ENCODE measurements at places on chromosomes 5 and 9.

DNA sequence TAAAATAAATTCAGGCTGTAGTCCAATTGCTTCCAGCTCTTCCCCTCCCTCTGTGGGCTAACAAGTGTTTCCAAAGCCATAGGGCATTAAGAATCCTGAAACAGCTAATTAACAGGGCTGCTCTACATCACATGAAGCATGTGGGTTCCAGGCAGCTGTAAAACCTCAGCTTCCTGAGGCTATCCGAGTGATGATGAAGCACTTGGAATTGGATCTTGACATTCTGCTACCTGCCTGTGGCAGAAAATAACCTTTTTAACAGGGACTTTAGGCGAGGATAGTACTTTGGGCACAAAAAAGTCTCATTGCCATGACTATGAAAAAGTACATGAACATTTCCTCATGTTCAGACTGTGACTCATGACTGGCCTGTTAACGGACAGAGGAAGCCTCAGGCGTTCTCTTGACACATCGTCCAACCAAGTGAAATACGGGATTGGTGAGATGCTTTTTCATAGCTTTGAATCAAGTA lies 107.2 kb downstream of the PDE4D start:
- DNase-seq: no peak

GRCh38 chr9:7095058-7095457 lies 337.3 kb downstream of the KDM4C start:
- no peak for DNase-seq

- DNase-seq: no peak
Measured at GRCh38 chr5:43155394-43156096, 34.8 kb downstream of the ZNF131 start.

DNA sequence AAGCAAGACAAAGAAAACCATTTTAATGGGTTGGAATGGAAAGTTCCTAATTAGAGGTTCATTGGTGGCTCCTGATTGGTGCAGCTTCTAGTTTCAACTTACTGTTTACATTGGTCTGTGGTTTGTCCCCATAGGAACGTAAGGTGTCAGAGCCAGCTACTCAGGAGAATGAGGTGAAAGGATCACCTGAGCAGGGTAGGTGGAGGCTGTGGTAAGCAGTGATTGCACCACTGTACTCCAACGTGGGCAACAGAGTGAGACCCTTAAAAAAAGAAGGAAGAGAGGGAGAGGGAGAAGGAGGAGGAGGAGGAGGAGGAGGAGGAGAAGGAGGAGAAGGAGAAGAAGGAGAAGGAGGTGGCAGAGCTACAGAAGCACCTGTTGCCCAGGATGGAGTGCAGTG lies 30.4 kb downstream of the KCNIP1 start:
- DNase-seq: no peak

DNA sequence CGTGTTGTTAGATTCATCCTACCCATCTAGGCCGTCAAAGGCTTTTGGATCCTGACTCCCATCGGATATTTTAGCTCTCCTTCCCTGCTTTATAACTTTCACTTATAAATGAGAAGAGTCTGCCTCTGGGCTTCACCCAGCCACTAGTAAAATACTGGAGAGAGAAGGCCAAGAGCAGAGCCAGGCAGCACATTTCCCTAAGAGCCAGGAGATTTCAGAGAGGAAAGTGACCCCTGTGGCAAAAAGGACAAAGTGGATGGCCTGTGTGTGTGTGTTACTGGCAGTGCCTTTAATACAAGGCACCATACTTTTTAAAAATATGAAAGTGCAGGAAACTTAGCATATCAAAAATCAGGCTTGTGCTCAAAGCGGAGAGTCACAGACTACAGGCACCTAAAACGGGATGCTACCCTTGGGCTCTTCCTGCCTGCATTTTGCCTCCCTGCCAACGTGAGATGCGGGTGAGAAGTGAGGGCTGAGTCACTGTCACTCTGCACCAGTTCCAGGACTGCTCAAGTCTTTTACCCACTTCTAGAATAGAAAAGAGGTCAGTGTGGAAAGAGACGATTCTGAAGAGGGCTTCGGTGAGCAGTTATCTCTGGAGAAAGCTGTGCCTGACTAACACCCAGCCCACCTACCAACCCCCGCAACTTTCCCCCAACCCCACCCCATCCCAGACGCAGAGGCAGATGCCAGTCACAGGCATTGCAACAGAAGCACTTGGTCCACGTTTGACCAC lies 15.9 kb downstream of the NFIL3 start:
- no peak for DNase-seq

DNA sequence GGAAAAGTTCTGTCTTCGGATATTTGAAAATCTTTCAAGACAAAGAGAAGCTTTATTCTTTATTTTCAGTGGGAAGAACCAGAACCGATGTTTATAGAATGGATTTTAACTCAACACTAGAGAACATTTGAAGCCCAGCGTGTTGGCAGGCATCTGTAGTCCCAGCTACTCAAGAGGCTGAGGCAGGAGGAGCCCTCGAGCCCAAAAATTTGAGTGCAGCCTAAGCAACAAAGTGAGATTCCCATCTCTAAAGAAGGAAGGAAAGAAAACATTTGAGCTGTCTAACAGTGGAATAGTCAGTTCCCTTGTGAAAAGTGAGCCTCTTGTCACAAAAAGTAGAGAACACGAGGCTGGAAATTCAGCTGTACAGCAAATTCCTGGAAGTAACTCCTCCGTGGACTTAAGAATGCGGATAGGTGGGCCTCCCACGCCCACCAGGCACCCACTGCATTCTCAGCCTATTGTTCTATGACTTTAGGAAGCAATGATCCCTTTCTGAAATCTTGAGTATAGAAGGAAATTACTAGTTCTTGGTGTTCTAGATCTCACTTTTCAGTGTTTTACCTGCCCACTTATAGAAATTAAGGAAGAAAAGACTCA lies 2.3 kb upstream of the PTPDC1 start:
- DNase-seq: no peak

- DNase-seq: no peak
Measured at GRCh38 chr5:55597014-55597981, 62.5 kb upstream of the PLPP1 start.

DNA sequence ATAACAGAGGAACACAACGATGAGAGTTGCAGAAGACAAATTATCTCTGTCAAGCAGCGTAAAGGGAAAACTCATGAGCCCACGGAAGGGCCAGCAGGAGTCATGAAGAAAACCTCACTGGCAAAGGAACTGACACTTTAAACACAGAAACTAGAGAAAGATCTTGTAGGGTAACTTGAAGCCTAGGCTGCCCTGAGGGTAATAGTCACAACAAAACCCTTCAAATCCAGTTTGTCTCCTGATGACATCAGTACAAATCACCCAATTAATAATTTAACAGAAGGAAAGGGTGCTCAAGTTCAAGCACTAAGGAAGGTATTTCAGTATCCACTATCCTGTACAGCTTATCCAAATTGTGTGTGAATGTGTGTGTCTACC lies 549.1 kb downstream of the MTRR start:
- DNase-seq: no peak

DNA sequence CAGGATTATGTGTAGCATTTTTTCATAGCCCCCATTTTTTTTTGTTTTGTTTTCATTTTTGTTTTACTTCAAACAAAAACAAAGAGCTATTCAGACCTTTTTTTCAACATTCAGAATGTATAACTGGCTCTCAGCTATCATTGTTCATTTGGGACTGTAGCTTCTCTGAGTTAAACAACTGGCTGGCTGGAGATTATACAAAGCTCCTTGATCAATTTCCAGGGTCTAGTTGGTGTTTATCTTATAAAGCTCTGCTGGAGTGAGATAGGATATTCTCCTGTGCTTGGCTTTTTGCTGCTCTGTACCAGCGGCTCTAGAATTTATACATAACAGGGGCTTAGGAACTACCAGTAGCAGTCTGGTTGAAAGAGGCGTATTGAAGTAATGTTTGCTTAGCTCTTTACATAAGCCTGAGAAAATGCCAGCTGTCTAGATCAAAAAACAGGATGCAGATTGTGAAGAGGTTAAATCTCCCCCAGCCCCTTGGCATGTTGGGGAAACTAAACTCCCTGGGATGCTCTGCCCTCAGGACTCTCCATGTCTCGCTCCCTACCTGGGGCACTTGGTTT lies 15.2 kb downstream of the GARNL3 start:
- DNase-seq: no peak

DNA sequence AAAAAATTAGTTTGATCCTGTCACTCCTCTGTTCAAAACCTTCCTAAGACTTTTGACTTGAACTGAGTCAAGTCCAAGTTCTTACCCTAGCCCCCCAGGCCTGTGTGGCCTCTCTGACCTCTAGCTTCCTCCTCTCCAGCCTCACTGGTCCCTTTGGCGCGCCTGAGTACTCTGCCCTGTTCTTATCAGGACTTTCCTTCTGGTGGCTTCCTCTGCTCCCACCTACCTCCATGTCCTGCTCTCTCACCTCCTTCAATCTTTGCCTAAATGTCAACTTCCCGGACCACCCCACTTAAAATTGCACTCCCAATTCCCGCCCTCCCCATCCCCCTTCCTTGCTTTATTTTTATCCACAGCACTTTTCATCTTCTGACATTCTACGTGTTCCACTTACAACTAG lies 526.1 kb upstream of the KLF4 start:
- DNase-seq: no peak

DNA sequence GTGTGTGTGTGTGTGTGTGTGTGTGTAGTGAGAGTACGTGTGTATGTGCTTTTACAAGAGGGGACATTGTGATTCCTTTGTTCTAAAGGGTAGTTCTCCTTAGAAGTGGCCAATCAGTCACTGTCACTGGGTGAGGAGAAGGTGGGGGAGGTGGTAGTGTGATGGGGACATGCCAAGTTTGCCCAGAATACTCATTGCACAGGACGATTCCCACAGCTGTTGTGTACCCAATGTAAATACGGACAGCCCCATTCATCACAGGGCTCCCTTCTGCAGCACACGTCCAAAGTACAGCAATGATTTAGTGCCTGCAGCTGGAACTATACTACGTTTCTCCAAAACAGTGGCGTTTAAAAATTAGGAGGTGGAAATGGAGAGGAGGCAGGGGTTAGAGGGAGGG lies 287.8 kb downstream of the TLR4 start:
- peak; percentile 93 for DNase-seq

DNA sequence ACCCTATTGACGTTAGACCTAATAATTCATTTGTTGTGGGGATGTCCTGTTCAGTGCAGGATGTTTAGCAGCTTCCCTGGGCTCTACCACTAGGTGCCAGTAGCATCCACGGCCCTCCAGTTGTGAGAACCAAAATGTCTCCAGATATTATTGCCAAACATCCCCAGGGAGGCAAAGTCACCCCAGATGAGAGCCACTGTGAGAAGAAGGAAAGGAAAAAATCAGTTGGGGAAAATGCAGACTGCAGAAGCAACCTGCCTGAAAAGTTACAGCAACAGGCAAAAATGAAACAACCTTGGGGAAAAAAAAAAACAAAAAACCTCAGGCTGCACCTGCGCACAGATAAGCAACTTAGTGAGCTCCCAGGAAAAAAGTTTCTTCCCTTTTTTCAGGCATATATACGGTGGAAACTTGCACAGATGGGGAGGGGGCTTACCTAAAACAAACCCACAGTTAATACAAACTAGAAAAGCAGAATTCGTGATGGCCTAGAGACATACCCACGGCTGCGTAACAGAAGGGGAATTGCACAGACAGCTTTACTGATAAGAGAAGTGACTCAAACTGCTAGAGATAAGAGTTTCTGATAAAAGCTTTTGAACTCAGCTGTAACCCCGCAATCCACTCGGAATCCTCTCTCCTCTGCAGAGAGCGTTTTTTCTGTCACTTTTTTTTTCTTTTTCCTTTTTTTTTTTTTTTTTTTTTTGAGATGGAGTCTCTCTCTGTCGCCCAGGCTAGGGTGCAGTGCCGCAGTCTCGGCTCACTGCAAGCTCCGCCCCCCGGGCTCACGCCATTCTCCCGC lies 29.8 kb upstream of the FBP1 start:
- peak; percentile 15 for DNase-seq

- DNase-seq: no peak
Measured at GRCh38 chr9:124495126-124496074, 11.8 kb downstream of the NR5A1 start.

DNA sequence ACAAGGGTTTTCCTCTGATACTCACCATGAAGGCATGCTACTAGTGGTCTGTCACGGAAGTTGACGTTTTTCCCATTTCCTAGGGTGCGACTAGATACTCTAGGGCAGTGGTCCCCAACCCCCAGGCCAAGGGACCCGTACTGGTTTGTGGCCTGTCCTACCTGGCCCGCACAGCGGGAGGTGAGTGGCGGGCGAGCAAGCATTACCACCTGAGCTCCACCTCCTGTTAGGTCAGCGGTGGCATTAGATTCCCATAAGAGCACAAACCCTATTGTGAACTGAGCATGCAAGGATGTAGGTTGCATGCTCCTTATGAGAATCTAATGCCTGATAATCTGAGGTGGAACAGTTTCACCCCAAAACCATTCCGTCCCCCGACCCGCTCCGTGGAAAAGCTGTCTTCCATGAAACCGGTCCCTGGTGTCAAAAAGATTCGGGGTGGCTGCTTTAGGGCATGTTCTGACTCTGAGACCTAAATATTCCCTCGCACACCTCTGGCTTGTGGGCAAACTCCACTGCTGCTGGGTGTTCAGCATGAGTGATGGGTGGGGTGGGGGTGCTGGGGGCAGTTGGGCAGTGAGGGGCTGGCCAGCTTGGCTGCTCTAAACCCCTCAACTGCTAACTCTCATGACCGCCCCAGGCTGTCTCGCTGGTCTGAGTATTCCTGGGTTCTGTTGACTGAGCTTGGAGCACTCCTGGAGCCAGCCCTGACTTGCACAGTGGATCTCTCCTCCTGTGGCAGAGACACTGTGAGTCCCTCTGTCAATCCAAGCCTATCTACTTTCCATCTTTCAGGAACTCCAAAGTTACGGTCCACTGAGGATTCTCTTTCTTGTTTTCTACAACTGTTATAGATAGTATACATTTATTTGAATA lies 78.3 kb upstream of the NEK6 start:
- DNase-seq: no peak

DNA sequence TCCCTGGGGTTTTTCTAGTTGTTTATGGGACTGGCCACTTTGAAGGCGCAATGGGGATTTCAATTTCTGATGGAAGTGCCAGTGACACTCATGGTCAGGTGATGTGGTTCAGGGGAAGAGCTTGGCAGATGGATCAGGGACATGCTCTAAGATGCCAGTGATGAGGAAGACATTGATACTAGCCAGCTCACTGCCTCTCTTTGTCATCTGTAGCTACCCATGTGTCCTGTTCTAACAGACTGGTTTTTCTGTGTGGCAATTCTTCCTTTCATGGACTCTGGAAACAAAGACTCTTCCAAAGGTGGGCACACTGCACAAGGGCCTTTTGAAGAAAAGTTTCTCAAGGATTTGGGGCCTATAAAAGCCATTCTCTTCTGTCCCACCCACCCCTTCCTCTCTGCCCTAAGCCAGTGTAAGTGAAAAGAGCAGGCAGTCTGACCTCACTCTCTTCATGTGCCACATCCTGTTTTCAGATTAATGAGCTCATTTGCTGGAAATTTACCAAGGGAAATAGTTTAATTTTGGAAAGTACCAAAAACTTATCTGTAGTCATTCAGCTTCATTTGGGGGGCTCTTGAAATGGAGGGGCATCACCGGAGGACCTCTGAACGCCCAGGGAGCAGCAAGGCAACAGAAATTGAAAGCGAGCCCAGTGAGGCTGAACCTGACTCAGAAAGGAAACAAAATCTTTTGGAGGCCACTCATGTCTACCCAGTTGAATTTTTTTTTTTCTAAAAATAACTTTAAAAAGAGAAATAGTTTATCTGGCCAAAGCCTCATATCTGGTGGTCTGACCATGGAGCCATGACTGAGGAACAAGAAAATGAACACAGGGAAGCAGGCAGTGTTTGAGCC lies 4.9 kb upstream of the TRAF1 start:
- DNase-seq: no peak
